H9 (cell line): ENCODE measurements at places on chromosomes 1 and 21.

DNA sequence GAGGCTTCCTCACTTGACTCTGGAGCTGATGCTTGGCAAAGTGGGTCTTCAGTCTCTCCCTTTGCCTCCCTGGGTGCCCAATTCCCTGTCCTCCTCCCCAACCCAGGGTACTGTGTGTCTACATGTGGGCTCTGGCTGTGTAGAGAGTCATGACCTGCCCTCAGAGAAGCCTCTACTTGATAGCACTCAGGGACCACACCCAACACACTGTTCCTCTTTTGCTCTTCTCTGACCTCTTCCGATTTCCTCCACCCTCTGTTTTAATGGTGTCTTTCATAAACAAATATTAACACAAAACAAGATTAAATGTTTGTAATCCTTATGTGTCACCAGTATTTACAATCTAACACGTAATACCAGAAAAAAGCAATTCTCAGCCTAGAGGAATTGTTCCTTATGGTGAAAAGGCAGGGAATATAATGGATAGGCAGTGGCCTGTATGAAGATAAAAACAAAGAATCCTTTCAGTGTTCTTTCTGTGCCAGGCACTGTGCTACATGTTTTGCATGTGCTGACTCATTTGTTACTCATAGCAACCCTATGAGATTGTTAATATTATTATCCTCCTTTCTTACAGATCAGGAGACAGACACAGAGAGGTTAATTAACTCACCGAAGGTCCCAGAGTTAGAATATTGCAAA, 58.2 kb downstream of the HSD3B1 start:
- H3K4me3 ChIP-seq, result no peak overlapping the region
- H3K36me3 ChIP-seq, result no peaks in the 10 kb centered on the region
- DNase-seq, result no peak
- no peaks in the 10 kb centered on the region for H3K27me3 ChIP-seq

GRCh38 chr1:58013237-58013636, 533.3 kb downstream of the OMA1 start:
- no peak overlapping the region for H3K27ac ChIP-seq
- no peaks in the 10 kb centered on the region for H3K27me3 ChIP-seq
- peak; percentile 36 for DNase-seq
- no peak overlapping the region for H3K4me3 ChIP-seq
- 0 out of 2 replicates have a peak, but pooled peaks cover 3% of the 10 kb centered on the region for H3K4me1 ChIP-seq
- H3K36me3 ChIP-seq, result no peaks in the 10 kb centered on the region; the same call in 2 of the 3 replicates

GRCh38 chr1:2623571-2624337, 9.1 kb downstream of the MMEL1 start:
- peaks cover 11% of the 10 kb centered on the region; the same call in 1 of the 2 replicates for H3K27me3 ChIP-seq
- H3K4me3 ChIP-seq, result no peak overlapping the region
- DNase-seq, result no peak

GRCh38 chr1:230970432-230970831, 8.2 kb downstream of the TTC13 start:
- H3K36me3 ChIP-seq, result no peaks in the 10 kb centered on the region
- no peak overlapping the region for H3K27ac ChIP-seq
- DNase-seq, result no peak
- H3K4me3 ChIP-seq, result no peak overlapping the region
- H3K27me3 ChIP-seq, result no peaks in the 10 kb centered on the region

DNA sequence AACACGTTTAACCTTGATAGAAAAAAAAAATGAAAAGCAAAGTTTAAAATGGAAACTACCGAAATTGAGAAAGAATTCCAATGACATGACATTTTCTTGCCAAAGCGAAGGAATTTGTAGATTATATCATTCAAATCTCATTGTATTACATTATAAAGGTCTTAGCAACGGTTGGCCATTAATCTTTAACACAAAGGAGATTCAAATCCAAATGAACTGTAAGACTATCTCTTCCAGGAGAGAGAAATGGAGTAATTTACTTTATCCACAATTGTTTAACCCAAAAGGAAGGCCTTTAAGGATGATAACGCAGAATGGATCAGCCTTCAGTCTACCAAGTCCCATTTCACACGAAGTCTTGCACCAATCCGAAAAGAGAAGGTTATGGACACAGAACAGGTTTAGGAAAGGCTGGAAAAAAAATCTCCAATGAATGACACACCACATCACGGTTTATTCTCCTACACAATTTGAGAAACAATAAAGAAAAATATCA, 1.5 kb downstream of the ENAH start:
- no peak overlapping the region for H3K27ac ChIP-seq
- no peak for DNase-seq
- no peaks in the 10 kb centered on the region for H3K4me1 ChIP-seq
- no peaks in the 10 kb centered on the region for H3K27me3 ChIP-seq
- H3K4me3 ChIP-seq, result peak overlapping the region; percentile 95

DNA sequence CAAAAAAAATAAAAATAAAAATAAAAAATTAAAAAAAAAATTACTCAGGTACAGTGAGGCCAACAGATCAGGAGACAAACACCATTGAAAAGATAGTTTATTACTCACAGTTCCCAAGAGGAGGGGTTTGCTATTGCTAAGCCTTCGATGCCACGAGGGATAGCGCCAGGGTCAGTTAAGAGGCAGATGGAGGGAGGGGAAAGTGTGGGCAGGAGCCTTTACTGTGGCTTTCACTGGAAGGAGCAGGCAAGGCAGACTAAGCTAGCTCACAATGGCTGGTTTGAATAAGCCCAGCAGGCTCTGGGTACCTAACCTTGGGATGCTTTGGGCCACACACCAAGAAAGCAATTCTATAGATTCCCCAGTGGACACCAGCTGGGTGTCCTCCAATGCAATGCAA, 12.7 kb upstream of the RNF187 start:
- H3K4me3 ChIP-seq, result no peak overlapping the region
- no peaks in the 10 kb centered on the region for H3K36me3 ChIP-seq
- no peak for DNase-seq
- no peaks in the 10 kb centered on the region for H3K27me3 ChIP-seq
- peaks cover 6% of the 10 kb centered on the region; the same call in 1 of the 2 replicates for H3K4me1 ChIP-seq
- H3K27ac ChIP-seq, result no peak overlapping the region

DNA sequence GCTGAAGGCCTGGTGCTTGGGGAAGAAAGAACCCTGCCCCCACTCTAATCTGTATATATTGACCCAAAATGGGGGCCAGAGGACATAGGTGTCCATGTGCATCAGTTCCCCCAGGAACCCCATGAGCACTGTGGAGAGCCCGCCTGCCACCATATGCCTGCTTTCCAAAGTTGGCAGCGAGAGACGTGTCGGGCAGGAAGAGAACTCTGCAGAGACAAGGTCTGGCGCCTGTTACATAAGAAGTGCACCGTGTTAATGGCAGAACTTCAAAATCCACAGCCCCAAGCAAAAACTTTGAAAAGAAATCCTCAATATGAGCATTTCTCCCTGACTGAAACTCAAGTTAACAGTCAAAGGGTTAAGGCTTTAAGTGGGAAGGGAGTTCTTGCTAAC, 8.0 kb downstream of the CTNNBIP1 start:
- H3K36me3 ChIP-seq, result no peaks in the 10 kb centered on the region
- H3K27me3 ChIP-seq, result no peaks in the 10 kb centered on the region
- H3K4me1 ChIP-seq, result no peaks in the 10 kb centered on the region

- no peaks in the 10 kb centered on the region for H3K36me3 ChIP-seq
- H3K27me3 ChIP-seq, result no peaks in the 10 kb centered on the region
- H3K4me1 ChIP-seq, result no peaks in the 10 kb centered on the region
- H3K4me3 ChIP-seq, result no peak overlapping the region
- H3K27ac ChIP-seq, result no peak overlapping the region
These were observed 255.1 kb upstream of the CXADR start for GRCh38 chr21:17257784-17258183.

- DNase-seq, result no peak
- H3K4me3 ChIP-seq, result no peak overlapping the region
- no peak overlapping the region for H3K27ac ChIP-seq
- no peaks in the 10 kb centered on the region for H3K27me3 ChIP-seq
These were observed 29.5 kb downstream of the PLPPR5 start for GRCh38 chr1:98975113-98975512.

GRCh38 chr1:180288940-180289339, 58.9 kb downstream of the LHX4 start:
- no peak overlapping the region for H3K4me3 ChIP-seq
- peaks cover 7% of the 10 kb centered on the region; the same call in 2 of the 3 replicates for H3K36me3 ChIP-seq
- no peak for DNase-seq
- H3K27me3 ChIP-seq, result no peaks in the 10 kb centered on the region

DNA sequence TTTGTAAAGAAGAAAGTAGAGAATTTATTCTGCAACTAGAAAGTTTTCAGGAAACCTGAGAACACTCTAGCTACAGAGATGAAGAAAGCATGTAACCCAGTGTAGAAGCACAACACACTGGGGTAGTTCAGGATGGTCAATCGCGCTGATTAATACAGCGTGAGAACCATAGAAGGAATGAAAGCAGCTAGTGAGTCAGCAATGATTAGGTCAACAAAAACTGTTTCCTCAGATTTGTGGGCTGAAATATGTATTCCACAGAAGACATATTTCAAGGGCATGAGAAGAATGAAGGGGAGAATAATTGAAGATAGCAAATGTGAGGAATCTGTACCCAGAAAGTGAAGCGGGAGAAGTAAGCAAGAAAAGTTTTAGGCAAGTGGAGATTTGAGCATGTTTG, 97.8 kb upstream of the ADGRL2 start:
- H3K36me3 ChIP-seq, result no peaks in the 10 kb centered on the region
- H3K4me3 ChIP-seq, result no peak overlapping the region
- no peak for DNase-seq

DNA sequence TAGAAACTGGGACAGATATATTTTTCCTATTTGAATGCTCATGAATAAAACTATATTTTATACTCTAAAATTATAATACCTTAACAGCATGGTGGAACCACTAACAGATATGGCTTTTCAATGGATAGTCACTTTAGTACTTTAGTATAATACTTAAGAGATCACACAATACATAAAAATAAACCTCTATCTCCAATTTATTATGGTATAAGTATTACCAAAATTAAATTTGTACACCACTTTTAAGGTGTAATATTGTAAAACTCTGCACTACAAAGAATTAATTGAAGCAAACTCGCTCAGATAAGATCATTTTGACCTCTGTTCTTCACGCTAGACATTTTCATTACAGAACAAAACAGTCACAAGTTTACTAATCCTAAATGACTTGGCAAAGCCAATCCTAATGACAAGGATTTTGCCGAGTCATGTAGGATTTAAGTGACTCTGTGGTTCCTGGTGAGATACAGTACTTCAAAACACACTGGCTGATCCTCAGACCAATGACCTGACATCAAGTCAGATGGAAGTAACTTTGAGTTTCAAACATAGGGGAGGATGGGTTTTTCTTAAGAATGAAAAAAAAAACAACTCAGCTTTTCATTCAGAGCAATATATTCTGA, 200.6 kb downstream of the SMYD3 start:
- no peak overlapping the region for H3K4me3 ChIP-seq
- H3K4me1 ChIP-seq, result no peaks in the 10 kb centered on the region
- no peaks in the 10 kb centered on the region; the same call in 2 of the 3 replicates for H3K36me3 ChIP-seq

DNA sequence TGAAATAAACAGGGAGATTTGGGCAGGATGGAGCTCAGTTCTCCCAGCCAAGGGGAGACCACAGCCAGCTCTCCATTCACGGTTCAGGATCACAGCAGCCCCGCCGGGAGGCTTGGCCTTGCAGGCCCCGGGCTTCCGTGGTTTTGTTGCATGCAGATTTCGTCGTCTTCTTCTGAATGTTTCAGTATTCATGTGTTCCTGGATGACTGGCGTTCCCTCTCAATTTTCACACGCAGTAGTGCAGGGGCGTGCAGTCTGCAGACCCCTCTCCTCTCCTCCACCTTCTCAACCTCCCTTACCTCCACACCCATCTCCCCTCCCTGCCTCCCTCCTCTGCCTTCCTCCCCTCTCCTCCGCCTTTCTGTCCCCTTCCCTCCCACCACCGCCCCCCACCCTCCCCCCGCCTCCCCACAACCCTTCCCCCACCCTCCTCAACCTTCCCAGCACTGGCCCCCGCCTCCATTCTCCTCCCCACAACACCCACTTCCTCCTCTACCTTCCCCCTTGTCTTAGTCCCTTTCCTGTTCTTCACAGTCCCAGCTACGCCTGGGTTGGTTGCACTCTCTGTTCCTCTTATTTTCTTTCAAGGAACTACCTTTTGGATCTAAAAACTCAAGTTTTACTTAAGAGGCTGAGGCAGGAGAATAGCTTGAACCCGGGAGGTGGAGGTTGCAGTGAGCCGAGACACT, 8.4 kb upstream of the SLC19A1 start:
- no peaks in the 10 kb centered on the region for H3K27me3 ChIP-seq
- no peak overlapping the region for H3K27ac ChIP-seq
- peaks cover 2% of the 10 kb centered on the region; the same call in 1 of the 2 replicates for H3K4me1 ChIP-seq
- no peak overlapping the region for H3K4me3 ChIP-seq
- no peaks in the 10 kb centered on the region for H3K36me3 ChIP-seq

DNA sequence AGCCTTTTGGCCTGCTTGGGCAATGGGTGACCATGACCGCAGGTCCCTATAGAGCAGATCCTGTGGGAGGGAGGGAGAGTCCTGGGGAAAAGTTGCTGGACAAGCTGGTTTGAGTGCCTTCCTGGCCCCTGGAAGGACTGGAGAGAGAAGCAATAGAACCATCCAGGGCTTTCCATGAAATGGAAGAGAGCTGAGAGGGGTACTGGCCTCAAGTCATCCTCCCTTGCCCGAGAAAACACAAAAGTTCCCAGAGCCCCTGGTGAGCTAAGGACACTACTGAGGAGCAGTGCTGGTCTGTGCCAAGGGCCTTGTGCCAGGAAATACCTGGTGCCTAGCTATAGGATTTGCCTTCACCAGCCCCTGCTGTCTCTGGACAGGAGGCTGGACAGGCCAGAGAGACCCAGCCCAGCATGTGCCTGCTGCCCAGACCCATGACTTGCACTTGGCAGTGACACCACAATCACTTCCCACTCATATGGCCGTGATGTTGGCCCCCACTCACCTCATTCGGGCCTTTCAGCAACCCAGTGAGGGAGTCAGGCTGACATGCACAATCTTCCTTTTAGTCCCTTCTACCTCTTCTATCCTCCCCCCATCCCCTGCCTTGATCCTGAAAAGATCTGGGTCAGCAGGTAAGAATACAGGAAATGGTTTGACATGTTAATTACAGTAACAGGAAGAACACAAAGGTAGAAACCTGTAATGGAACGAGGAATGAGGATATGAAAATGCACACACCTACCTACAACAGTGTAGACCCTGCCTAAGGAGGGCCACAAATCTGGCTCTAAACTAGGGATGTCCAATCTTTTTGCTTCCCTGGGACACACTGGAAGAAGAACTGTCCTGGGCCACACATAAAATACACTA, 7.0 kb downstream of the SH3BP5L start:
- H3K4me1 ChIP-seq, result peaks cover 2% of the 10 kb centered on the region; the same call in 1 of the 2 replicates
- no peak for DNase-seq
- H3K27ac ChIP-seq, result no peak overlapping the region

DNA sequence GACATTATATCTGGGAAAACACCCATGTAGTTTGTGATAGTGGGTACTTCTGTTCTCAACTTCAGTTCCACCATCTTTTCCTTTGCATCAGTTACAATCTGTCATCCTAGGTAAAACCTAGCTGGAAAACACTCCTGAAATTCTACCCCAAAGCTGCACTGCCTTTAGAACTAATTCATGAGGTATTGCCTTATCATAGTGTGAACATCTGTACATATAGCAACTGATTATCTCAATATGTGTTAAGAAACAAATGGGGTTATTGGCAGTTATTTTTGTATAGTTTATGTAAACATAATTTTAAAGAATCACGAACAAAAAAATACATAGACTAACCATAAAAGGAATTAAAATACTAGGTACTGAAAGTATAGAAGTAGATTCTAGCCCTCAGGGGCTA, 6.4 kb upstream of the NEK7 start:
- no peaks in the 10 kb centered on the region for H3K36me3 ChIP-seq
- H3K4me3 ChIP-seq, result no peak overlapping the region
- no peaks in the 10 kb centered on the region for H3K27me3 ChIP-seq
- H3K4me1 ChIP-seq, result no peaks in the 10 kb centered on the region; the same call in 1 of the 2 replicates
